ENCODE measurements at places on chromosomes 6 and 20.

DNA sequence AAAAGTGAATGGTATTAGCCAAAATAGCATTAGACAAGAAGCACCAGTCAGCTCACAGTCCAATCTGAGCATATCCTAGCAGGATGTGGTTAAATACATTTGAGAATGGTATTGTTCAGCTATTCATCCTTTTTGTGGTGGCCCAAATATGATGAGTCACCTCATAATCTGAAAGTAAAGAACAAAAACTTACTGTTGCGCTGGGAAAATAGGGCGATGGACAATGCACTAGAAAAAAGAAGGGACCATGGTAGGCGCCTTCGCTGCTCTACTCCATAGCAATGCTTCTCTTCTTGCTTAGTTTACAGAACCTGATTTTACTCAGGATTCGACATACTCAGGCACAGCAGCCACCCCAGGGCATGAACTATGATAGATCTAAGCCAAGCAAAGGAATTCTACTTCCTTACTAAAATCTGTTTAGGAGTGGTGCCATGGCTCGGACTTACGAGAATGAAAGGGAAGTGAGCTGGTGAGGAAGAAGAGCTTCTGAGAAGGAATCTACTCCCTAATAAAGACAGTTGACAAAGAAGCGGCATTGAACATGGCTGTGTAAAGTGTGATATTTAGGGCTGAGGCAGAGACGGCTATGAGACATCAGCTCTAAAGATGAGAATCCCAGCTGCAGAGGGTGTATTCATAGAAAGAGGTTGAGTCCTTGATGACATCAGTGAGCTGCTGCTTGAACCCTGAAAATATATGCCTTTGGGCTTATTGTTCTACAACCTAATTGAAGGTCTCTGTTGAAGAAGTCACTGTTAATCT is 16.6 kb upstream of the FBXO9 start:
- DNase-seq: peak; percentile 64

DNA sequence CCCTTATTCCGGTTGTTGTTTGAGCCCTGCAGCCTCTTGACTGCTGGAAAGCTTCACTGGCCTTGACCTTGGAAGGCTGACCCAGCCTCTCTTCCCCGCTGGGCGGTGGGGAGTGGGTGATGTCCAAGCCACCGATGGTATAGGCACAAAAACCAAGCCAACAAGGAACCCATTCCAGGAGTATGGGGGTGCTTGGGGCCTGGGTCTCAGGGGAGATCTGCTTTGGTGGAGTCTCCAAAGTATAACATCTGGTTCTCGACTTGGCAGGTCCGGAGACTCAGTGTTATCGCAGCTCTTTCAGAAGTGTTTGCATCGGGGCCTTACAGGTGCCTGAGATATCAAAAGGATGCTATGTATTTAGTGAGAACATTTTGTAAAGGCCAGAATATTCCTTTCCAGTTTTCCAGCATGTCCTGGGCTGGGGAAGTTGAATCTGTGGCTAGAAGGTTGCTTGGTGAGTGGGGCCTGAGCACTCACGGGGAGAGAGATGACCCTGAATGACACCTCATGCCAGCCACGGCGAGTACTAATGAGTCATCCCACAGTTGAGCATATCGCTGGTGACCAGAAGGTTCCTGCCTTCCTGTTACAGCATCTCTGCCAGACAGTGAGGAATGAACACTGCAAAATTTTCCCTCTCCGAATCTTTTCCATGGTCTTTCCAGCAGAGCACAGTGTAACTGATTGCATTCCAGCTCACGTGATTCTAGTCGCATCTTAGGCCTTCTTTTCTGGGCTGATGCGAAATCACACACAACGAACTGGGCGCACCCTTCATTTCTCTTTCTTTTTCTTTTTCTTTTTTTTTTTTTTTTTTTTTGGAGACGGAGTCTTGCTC is 133.9 kb downstream of the ZDHHC14 start:
- DNase-seq: peak; percentile 91

DNA sequence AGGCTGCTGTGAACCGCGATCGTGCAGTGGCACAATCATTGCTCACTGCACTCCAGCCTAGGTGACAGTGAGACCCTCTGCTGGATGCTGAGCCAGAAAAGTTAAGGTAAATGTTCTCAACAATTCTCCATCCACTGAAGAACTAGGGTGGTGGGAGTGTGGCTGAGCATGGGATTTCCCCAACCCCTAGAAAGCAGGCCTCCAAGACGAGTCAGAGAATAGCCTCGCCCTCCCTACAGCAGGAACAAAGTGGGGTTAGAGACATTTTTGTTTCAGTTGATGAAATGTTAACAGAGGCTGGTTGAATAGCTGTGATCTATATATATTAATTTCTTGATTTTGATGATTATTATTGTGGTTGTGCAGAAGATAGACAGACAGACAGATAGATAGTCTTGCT is 6.1 kb upstream of the ALDH8A1 start:
- no peak for DNase-seq

- no peak for DNase-seq
Observed at GRCh38 chr20:45962031-45962755, 9.8 kb downstream of the ZNF335 start.

DNA sequence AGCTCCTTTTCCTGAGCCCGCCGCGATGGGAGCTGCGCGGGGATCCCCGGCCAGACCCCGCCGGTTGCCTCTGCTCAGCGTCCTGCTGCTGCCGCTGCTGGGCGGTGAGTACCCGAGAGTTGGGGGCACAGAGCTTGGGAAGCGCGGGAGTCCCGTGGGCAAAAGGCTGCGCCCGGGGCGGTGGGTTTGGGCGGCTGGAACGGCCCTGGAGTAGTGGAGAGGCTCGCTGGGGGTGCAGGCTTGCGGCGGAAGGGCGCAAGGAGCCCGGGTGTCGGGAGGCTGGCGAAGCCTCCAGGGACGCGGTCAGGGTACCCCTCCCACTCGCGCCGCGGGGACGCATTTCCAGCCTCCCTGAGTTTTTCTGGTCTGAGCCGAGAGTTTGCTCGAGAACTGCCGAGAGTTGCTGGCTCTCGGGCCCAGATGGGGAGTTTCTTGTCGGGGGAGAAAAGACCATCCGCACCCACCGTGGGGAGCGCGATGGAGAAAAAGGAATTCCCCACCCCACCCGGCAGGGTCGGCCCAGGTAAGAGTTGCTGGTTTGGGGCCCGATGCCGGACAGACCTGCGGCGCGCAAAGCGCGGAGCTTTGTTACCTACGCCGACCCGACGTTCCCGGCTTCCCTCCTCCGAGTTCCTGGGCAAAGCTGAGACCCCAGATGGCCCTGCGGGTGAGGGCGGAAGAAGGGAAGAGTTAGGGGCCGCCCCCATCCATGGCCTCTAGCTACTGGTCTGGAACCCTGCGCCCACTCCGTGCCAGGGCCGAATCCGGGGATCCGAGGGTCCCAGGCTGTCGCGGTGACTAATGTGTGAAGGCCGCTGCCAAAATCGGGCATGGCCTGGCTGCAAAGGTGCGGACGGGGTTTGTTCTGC is 584 bp downstream of the PTK7 start:
- peak; percentile 28 for DNase-seq

DNA sequence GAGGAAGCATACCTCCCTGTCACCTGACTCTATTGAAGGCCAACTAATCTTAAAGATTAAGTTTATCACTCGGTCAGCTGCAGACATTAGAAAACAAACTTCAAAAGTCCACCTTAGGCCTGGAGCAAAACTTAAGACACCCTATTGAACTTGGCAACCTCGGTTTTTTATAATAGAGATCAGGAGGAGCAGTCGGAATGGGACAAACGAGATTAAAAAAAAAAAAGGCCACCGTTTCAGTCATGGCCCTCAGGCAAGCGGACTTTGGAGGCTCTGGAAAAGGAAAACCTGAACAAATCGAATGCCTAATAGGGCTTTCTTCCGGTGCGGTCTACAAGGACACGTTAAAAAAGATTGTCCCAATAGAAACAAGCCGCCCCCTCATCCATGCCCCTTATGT is 7.2 kb upstream of the PRR18 start:
- no peak for DNase-seq

DNA sequence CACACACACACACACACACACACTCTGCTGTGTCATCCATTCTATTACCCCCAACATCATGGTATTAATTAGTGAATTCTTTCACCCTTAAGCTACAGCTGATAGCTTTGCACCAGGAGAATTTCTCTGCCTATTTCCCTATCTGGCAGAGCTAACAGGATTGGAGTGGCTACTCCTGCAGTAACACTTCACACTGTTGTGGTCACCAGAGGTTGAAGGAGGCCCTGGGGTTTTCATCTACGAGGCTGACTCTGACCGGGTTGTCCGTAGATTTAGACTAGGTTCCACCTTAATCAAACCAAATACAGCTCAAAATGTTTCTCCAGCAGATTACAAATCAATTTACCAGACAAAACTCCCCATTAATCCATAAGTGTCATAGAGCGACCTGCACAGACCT is 69.2 kb upstream of the RIPOR2 start:
- DNase-seq: no peak

DNA sequence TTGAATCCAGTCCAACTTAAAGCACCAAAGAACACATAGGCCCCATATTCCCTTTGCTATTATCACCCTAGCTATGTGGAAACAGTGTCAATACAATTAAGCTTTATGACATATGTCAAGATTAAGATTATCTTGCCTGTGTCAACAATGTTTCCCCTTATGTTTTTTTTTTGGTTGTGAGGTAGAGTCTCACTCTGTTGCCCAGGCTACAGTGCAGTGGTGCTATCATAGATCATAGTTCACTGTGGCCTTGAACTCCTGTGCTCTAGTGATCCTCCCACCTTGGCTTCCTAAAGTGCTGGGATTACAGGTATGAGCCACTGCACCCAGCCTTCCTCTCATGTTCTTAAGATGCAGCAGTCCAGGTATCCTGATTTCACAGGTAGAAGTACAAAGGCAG is 17.8 kb downstream of the AFG1L start:
- DNase-seq: no peak

DNA sequence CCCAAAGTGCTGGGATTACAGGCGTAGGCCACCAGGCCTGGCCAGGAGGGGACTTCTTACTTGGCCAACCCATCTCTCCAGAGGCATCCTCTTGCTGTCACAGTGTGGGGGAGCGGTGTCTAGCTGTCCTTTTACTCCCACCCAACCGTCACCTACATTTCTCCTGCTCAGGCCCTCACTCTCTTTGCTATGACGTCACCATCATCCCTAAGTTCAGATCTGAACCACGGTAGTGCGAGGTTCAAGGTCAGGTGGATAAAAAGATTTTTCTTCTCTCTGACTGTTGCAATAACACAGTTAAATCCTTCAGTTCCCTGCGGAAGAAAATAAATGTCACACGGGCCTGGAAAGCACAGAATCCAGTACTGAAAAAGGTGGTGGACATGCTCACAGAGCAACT is 7.3 kb upstream of the RAET1L start:
- DNase-seq: no peak

DNA sequence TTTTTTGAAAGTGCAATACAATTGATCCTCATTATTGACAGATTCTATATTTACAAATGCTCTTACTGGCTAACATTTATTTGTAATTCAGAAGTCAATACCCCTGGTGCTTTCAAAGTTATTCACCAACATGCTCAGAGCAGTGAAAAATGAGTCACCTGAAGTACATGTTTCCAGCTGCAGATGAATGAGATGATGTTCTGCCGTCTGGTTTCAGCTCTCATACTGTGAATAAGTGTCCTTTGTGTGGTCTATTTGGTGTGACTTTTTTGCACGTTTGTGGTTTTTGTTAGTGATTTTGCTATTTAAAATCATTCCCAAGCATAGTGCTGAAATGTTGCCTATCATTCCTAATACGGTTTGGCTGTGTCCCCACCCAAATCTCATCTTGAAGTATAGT is 22.3 kb upstream of the EYA4 start:
- DNase-seq: no peak

DNA sequence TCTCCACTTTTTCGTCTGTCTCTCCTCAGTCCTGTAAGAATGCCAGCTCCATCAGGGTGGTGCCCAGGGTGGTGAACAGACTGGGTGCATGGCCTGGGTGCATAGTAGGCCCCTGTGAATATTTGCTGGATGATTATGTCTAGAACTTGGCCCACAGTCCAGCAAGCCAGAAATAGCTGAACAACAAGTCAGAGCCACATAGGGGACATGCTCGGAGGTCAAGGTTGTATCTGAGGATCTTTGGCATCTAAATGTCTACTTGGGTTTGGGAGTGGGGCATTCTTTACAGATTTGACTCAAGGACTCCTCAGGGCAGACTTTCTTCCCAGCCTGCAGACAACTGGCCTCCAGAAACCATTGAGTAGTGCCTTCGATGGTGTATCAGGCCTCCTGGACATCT is 18.1 kb upstream of the BPIFA3 start:
- no peak for DNase-seq

DNA sequence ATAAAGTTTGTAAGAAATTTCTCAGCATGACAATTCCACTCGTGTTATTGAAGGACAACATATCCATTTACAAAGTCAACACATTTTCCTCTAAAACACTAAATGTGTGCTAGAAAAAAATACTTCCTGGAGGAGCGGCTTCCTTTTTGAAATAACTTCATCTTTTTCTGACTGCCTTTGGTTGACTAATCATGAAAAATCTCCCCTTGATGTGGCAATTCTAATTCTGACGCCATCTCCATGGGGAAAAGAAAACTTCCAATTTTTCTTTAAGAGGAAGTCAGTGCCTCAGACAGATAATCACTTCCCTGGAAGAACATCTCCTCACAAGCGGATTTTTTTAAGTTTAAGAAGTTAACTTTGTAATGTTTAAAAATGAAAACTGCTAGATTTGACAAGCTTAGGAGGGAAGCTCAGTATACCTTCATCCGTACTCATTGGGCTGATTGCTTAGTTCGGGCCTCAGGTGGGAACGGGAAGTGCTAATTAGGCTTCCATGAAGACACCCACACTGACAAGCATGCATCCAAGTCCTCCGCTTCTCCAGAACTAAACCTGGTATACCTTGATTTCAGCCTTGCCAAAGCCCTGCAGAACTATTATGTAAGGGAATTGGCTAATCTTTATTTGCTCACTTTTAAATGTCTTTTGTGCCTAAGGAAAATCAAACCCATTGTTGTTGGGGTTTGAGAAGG is 35.1 kb upstream of the DUSP22 start:
- peak; percentile 12 for DNase-seq

DNA sequence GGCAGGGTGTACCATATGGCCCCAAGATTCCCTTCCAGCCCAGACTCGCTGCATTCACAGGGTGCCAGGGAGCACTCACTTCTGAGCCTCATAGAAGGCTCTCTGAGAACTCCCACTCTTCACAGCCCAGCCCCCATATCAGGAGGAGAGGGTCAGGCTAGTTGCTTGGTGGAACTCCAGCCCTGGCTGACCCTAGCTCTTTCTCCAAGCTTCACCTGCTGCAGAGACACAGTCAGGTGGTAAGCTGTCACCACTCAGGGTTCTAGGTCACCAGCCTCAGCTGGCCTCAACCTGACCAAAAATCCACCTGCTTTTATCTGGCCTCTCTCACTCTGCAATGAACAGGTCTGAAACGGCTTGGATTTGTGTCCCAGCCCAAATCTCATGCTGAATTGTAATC is 162.7 kb upstream of the MLN start:
- no peak for DNase-seq

DNA sequence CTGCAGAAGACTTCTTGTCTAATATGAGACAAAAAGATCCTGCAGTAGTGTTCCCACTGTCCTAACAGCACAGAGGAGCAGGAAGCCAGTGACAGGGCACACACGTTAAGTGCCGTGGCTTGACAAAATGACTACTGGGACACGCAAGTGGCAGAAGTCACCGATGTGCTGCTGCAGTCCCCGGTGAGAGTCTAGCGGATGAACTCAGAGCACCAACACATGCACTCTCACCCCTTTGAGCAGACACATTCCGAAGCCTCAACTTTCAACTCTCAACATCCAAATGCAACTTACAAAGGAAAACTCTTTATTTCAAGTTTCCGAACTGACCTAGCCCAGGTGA is 898 bp downstream of the LAMA4 start:
- no peak for DNase-seq

GRCh38 chr6:75065523-75065922 is 140.3 kb downstream of the COL12A1 start:
- DNase-seq: no peak

GRCh38 chr20:34201531-34201930 is 39.7 kb upstream of the ASIP start:
- DNase-seq: no peak
